ENCODE measurements at places on chromosomes 5 and 9. TPM values are rescaled to one million over a fixed set of nuclear protein-coding genes. Genes with fewer than 3 reads are reported as not detected.
A peak's percentile ranks its signal among the peaks of the same experiment; 100 is the strongest.

- DNase-seq: no peak
Measured at GRCh38 chr5:80139466-80139972, 104.4 kb downstream of the THBS4 start.

- no peak for DNase-seq
Measured at GRCh38 chr9:136531186-136531903, 14.5 kb downstream of the NOTCH1 start.

GRCh38 chr5:178361657-178362445, 129.2 kb upstream of the PHYKPL start:
- DNase-seq: no peak

DNA sequence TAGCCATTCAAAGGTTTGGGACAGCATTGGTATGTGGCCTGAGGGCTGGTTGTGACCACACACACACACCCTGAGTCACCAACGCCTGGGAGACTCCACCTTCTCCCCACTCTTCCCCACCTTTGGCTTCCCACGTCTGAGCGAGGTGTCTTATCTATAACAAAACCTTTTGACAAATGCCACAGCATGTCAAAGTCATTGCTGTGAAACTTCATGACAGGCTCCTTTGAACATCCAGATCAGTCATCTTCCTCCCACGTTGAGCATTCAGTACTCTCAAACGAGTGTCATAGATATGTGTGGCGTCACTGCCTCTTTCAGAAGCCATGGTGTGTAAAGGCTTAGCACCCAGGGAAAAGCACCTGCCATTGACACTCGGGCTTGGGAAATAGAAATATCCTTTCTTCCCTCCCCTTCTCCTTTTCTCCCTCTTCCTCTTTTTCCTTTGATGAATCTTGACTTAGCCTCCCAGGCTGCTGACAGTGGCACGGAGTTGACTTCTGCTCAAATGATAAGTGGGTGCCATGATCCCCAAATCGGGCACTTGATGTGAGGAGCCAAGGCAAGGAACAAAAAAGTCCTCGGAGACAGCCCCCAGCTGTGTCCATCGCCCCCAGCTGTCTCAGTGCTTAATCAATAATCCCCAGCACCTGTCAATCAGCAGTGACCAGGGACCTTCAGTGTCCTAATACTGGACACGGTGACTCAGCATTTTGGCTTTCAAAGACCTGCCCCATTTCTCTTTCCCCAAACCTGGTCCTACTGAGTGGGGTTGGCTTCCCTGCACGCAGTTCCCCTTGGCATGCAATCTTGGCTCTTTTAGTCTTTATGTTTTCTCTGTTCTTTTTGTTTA, 114.8 kb downstream of the FGF18 start:
- no peak for DNase-seq

- DNase-seq: no peak
Measured at GRCh38 chr5:93421468-93421867, 159.6 kb downstream of the NR2F1-AS1 start.

DNA sequence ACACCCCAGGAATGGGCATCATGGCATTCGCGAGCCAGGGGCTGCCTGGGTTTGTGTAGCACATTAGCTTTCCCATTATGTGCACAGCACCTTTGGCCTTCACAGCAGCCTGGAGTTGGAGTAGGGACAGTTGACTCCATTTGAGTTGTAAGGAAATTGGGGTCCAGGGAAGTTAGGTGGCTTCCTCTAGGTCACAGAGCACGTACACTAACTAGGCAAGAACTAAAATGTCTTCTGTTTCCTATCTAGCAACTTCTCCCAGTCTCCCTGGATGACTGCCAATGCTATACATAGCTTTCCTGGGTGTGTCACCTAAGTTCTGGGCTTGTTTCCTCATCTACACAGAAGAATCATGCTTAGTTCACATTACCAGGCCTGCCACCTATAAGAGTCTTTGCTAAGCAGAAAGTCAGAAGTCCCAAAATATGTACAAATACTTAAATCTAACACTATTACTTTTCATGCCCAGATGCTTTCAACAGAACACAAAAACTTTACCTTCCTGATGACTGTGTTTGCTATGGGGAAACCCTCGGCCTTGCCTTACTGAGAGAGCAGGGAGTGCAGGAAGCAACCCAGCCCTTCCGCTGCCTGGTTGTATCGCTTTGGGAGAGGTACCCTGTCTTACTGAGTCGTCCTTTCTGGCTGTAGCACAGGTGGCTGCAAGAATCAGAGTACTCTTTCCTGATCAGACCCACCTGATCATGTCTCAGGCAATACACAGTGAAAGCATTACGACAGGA, 12.0 kb downstream of the MACROH2A1 start:
- DNase-seq: no peak

GRCh38 chr5:170582644-170583330, 79.0 kb downstream of the KCNIP1 start:
- DNase-seq: no peak

DNA sequence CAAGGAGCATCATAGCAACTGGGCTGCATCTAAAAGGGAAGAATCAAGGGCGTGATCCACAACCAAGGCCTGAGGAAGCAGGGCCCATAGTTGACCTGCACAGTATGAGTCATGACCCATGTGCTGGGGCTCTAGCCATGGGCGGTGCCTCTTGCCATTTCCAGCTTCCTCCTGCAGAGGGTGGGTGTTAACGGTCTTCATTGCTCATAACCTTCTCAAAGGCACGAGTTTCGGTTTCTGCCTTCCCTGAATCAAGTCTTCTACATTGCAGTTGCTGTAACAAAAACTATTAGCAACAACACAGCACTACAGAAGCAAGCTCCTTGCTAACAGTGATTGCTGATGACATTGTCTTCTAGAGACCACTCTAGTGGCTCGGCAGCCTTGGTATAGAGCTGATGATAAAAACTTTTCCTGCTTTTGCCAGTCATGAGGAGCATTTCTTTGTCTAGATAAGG, 66.9 kb downstream of the CTSL start:
- DNase-seq: peak; percentile 72

- no peak for DNase-seq
Measured at GRCh38 chr5:16392718-16393117, 72.9 kb downstream of the ZNF622 start.

LEAP2 gene
- 3.1 TPM for total RNA-seq

GLIPR2 gene
- 18.4 TPM for total RNA-seq

KIF4B gene
- total RNA-seq: 0.05 TPM

SCGB3A2 gene
- total RNA-seq: not detected

DPYSL3 gene
- total RNA-seq: 0.16 TPM

MARCHF11 gene
- total RNA-seq: not detected

PCDHB5 gene
- total RNA-seq: not detected

Data from activated CD4-positive, alpha-beta T cell treated with anti-CD3 and anti-CD28 coated beads for 36 hours (primary cell).